ENCODE measurements at places on chromosomes 13 and 19. TPM values are rescaled to one million over a fixed set of nuclear protein-coding genes. Genes with fewer than 3 reads are reported as not detected.

Gene COMP
- total RNA-seq, result not detected

Gene DAND5
- total RNA-seq, result not detected

Gene RGCC
- total RNA-seq, result 0.88 TPM

Gene TUBA3C
- total RNA-seq, result not detected

Gene ZNF566
- total RNA-seq, result 4.9 TPM

Gene ZNF700
- 5.6 TPM for total RNA-seq

Gene ERICH4
- not detected for total RNA-seq

Gene WDR87
- total RNA-seq, result not detected

Gene KLK7
- total RNA-seq, result not detected

Gene AP1M2
- total RNA-seq, result 1.0 TPM

Gene MEX3D
- 11.4 TPM for total RNA-seq

Gene COL4A1
- total RNA-seq, result 9.1 TPM

Gene IGSF23
- 7.0 TPM for total RNA-seq

Gene FFAR2
- not detected for total RNA-seq

Gene ZNF20
- total RNA-seq, result 0.65 TPM

Gene SHISA2
- not detected for total RNA-seq

Gene NKPD1
- not detected for total RNA-seq

Gene KLHL1
- total RNA-seq, result not detected

Gene CGB2
- total RNA-seq, result not detected

Gene TTC9B
- total RNA-seq, result not detected
